ENCODE measurements at places on chromosomes 13 and 19. TPM values are rescaled to one million over a fixed set of nuclear protein-coding genes. Genes with fewer than 3 reads are reported as not detected.

The ZNF547 gene
- polyA plus RNA-seq, result 1.8 TPM

DNA sequence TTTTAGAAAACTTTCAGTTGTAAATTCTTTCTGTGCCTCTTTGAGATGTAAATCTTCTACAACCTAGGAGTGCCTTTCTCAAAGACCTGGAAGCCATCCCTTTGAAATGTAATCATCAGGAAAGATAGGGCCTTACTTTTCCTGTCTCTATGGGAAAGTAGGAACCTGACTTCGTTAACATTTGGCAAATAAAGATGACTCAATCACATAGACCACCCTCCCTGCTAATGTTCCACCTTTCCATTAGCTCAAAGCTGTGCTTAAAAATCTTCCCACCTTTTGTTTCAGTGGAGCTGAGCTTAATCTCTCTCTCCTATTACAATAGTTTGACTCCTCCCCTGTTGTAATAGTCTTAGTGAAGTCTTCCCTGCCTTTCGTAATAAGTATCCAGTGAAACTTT is 247.7 kb downstream of the OLFM4 start:
- no peak for DNase-seq

DNA sequence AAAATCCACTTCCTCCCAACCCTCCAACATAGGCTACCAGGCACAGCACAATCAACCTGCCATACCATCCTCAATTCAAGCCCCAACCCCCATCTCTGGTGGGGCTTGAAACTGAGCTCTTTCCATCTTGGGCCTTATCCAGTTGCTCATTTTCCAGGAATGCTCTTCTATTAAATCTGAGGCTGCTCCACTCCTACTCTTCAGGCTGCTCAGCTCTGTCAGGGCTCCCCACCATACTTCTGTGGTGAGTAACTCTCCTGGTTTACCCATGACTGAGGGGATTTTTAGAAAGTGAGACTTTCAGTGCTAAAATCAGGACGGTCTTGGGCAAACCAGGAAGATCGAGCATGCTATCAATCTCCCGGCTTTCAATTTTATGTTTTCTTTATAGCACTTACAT is 512.8 kb downstream of the LMO7 start:
- no peak for DNase-seq

DNA sequence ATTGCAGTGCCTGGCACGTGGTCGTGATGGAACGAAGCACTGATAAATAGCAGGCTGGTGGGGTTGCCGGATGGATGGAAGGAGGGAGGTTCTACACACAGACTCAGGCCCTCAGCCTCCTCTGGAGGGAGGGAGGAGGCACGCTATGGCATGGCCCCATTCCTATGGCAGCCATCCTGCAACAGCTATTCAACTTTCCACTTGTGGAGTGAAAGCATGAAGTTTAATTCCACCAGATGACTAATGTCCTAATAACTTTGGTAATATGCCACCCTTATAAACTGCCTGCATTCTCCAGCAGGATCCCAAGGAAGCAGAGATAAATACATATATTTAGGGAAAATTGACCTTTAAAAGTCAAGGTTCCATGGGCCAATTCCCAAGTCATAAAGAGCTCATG is 92.4 kb downstream of the KL start:
- no peak for DNase-seq

GRCh38 chr13:41675306-41675705 is 218.0 kb downstream of the RGCC start:
- no peak for DNase-seq

DNA sequence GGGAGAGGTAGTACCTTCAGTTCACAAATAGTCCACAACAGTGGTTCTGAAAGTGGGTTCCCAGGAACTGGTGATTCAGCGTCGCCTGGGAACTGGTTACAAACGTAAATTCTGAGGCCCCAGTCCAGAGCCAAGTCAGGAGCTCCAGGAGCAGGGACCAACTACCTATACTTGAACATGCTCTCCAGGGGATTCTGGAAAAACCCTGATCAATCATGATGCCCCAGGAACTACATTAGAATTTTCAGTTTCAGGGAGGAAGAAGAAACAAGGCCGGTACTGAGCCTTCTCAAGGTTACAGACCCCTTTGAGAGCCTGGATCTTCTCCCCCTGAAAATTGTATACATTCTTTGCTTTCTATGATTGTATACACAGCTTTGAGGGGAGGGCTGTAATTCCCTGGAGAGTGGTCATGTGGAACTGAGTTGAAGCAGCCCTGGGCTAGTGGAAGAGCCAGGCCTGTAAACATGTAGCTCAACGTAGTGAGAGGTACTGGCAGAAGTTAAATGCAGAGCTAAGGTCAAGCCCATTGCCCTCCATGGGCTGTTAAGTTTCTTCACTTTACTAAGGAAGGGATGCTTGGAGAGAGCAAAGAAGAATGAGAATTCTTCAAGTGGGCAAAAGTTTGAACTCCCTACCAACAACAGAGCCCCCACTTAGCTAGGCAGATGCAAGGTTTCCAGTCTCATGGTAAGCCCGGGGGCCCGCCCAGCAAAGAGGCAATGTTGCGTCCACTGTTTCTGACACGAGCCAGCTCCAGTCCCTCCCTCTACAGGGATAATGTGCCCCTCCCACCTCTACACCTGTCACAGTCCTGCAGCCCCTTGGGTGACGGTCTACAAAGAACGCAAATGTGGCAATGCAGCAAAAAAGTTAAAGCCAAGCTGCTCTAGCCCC is 17.0 kb downstream of the DOCK9 start:
- DNase-seq, result no peak

- DNase-seq, result no peak
Observed at GRCh38 chr13:112708560-112709240, 18.9 kb downstream of the ATP11A start.

DNA sequence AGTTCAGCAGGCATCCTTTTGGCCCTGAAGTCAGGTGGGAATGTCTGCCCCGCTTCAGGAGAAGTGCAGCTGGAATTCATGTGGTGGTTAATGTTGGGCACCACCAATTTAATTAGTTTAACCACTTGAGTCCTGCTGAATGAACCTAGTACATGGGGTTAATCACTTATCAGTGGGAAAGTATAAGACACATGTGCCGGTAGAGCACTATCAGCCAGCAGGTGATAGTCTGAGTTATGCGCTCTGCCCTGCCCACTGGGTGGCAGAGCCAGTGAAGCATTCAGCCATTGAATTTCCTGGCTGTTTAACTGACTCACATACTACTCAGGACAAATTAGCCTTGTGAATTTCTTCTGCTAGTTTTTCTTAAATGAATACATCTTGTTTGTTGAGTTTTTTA is 789.7 kb upstream of the PRR20A start:
- DNase-seq, result no peak

The CYP2A7 gene
- 0.49 TPM for polyA plus RNA-seq

The POSTN gene
- polyA plus RNA-seq, result 105 TPM

Measured in urinary bladder (tissue), 4 donors.